ENCODE measurements at places on chromosomes 12 and 14. TPM values are rescaled to one million over a fixed set of nuclear protein-coding genes. Genes with fewer than 3 reads are reported as not detected.

DNA sequence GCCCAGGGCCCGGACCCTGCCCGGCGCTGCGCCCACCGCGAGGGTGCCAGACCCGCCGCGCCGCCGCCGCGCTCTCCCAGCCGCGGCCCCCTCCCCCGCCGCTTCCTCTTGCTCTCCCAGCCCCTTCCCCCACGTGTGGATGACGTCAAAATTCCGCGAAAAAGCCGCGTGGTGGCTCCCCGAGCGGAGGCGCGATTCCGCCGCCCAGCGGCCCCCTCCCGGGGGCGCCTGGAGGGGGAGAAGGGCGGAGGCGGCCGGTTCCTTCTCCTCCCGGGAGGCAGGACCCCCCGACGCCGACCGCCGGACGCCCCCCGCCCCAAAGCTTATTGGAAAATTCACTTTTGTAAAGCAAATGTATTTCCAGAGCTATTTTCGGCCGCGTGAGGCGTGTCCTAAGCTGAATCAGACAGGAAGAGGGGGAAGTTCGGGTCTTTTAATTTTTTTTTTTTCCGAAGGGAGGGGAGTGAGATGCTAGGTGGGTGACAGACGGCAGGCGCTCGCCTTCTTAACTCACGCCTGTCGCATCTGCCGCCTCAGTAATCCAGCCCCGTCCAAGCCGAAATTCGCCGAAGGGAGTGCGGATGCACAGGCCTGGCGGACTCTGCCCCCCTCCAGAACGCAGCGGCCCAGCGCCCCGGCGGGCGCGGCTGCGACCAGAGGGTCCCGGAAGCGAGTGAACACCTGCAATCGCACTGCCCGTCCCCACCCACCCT is 4.1 kb upstream of the CCND2 start:
- DNase-seq = no peak

DNA sequence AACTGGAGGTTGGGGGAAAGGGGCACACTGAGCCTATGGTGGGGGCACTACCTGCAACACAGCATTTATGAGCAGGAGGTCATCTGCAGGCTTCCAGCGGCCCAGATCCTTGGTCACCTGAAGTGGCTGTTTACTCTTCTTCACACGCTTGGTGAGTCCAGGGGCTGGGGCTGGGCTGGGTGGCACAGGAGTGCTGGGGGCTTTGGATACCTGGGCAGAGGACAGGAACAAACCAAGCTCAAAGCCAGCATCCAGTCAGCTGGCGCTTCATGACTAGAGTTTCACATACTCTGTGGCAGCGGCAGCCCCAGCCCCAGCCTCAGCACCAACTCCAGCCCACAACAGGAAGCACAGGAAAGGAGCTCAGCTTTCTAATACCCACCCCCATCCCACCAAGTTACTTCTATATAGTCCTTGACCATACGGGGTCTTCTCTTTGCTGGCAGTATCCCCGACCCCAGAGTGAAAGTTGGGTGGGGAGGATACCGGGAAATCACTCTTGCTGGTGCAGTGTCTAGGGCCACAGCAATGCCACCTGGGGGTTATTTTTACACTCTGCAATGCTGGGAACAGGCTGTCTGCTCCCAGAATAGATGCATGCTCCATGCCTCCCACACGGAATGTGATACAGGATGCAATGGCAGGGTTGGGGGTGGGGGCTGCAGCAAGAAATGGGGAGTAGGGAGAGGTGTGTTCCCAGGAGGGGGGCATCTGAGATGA is 3.1 kb downstream of the MCRS1 start:
- DNase-seq = no peak

DNA sequence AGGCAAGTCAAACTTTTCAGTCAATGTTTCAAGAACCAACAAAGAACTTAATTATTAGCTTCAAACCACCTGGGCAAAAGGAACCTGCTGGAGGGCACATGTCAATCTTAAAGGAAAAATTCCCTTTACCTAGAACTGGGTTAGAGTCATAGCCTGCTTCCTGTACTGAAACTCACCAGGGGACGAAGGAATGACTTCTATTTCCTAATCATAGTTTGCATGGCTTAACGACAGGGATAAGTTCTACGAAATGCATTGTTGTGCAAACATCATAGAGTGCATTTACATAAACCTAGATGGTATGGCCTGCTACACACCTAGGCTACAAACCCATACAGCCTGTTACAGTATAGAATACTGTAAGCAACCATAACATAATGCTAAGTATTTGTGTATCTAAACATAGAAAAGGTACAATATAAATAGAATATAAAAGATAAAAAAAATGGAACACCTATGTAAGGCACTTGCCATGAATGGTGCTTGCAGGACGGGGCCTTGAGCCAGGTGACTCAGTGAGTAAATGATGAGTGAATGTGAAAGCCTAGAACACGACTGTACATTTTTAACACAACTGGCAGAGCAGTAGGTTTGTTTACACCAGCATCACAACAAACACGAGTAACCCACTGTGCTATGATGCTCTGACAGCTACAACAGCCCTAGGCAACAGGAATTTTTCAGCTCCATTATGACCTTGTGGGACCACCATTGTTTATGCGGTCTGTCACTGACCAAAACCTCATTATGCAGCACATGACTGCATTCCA is 234.9 kb upstream of the CAND1 start:
- peak; percentile 54 for DNase-seq

DNA sequence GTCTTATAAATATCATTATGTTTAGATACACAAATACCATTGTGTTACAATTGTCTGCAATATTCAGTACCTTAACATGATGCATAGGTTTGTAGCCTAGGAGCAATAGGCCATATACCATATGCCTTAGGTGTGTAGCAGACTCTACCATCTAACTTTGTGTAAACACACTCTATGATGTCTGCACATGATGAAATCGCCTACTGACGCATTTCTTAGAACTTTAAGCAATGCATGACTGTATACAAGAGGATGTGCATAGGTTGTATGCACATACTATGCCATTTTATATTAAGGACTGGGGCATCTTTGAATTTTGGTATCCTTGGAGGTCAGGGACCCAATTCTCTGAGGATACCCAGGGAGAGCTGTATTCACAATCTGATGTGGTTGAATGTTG is 10.1 kb upstream of the BTG1 start:
- no peak for DNase-seq

The RERGL gene
- not detected for total RNA-seq
